Activated CD4-positive, alpha-beta T cell treated with anti-CD3 and anti-CD28 coated beads, Interleukin-2, amount 50 U/mL, for 16 hours (primary cell): ENCODE measurements at places on chromosomes 12 and 14.
A peak's percentile ranks its signal among the peaks of the same experiment; 100 is the strongest.

GRCh38 chr12:57603815-57604453 is 690 bp upstream of the DTX3 start:
- DNase-seq, result no peak

- DNase-seq, result no peak
Observed at GRCh38 chr14:104624939-104625338, 20.4 kb upstream of the TMEM179 start.

- DNase-seq, result no peak
Observed at GRCh38 chr14:54127526-54127925, 170.9 kb upstream of the BMP4 start.

- no peak for DNase-seq
Observed at GRCh38 chr12:47982311-47982710, 18.9 kb downstream of the TMEM106C start.

GRCh38 chr14:53814392-53814791 is 142.2 kb downstream of the BMP4 start:
- no peak for DNase-seq

DNA sequence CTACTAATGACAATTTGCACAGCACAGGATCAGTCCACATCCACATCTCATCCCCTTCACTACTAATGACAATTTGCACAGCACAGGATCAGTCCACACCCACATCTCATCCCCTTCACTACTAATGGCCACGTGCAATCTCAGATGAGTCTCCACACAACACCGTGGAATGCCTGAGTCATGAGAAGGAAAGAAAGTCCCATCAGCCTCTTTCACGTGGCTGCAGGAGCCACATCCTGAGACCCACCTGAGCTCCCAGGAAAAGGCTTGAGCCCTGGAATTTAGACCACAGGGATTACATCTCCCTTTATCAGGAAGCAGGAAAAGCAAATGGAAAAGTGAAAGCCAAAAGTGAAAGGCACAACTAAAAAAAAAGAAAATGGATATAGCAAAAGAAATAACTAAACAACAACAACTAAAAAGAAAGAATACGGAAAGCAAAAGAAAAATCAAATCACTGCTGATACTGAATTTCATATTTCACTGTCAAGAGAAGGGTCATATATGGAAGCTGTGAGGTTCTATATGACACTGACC is 1300.5 kb downstream of the TMEM121 start:
- no peak for DNase-seq

DNA sequence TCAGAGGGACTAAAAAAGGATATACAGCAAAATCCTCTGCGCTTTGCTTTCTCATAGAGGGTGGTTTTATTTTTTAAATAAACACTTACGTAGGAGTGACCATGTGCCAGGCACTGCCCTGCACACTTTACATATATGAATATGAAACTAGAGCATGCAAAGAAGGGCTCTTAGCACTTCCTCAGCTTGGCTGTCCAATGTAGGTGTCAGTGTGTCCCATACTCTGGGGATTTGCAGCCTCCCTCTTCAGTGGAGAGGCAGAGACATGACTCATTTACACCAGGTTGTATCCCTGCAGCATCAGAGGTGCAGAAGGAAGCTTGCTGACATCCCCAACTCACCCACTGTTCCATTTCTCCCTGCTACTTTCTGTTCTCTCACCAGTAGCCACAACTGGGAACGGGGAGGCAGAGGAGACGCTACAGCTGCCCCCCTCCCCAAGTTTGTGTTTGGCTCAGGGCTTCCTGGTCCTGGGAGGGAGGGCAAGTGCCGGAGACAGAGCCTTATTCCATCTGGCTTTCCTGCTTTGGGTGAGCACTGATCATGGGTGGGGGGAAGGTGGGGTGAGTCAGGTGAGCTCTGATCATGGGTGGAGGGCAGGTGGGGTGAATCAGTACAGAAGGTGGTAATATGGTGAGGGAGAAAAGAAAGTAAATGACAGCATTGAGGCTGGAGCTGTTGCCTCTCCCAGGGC is 4.9 kb upstream of the KRT5 start:
- no peak for DNase-seq

- DNase-seq, result peak; percentile 56
Observed at GRCh38 chr12:48296586-48297282, 54.0 kb downstream of the ZNF641 start.

DNA sequence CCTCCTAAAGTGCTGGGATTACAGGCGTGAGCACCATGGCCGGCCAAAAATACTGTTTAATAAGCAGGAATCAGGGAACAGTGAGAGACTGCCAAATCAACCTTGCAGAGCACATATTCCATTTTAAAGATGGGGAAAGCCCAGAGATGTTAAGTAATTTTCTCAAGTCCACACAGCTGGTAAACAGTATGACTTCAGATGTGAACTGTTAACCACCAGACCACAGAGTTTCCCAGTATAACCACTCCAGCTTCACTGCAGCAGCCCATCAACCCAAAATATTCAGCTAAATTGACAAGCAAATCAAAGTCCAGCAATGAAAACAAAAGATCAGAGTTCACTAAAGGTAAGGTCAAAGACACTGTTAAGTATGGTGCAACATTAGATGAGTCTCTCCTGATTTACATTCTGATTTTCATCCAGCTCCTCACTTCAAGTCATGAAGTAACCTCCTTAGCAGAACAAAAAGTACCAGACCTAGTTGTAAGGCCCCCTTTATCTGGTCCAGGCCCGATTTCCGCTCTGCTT is 82.1 kb downstream of the TRAFD1 start:
- peak; percentile 14 for DNase-seq

- DNase-seq, result no peak
Observed at GRCh38 chr14:65826946-65827345, 414.4 kb downstream of the FUT8 start.

DNA sequence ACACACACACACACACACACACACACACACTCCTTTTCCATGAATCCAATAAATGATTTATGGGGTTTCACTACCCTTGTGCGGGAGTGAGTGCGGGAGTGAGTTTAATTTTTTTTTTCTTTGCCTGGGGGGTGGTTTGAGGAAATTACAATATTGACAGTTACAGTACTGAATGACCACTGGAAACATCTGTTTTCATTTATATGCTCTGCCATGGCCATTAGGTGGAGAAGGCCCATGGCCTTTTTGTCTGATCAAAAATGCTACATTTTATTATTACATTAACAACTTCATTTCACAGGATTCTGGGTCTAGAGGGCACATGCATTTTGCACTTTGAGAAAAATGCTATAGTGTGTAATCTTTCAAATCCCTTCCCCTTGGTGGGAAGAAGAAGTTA is 5.9 kb downstream of the TBX3 start:
- no peak for DNase-seq

DNA sequence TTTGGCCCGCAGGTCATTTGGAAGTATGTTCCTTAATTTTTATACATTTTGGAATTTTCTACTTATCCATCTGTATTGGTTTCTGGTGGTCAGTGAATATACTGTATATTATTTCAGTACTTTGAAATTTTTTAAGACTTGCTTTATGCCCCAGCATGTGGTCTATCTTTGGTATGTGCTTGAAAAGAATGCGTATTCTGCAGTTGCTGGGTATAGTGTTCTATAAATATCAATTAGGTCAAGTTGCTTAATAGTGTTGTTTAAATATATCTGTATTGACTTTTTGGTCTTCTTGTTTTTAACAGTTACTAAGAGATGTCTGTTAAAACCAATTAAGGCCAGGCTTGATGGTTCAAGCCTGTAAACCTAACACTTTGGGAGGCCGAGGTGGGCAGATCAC is 21.7 kb upstream of the SIX1 start:
- DNase-seq, result no peak

DNA sequence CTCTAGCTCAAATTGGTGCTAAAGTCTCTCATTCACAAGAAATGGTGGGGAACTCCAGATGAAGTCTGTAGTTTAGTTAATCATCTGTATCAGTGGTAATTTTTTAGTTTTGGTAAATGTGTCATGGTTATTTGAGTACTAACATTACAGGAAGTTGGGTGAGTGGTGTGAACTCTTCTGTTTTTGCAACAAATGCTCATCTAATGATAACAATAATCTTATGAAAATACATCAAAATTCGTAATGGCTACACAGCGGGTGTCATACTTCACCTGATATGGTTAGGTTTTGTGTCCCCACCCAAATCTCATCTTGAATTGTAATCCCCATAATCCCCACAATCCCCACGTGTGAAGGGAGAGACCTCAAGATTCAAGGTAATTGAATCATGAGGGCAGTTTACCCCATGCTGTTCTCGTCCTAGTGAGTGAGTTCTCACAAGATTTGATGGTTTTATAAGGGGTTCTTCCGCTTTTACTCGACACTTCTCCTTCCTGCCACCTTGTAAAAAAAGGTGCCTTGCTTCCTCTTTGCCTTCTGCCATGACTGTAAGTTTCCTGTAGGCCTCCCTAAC is 209.3 kb upstream of the FOXN3 start:
- DNase-seq, result peak; percentile 21

- DNase-seq, result no peak
Observed at GRCh38 chr14:92507174-92507768, 6.3 kb upstream of the RIN3 start.

- no peak for DNase-seq
Observed at GRCh38 chr14:85587151-85587711, 57.3 kb downstream of the FLRT2 start.

DNA sequence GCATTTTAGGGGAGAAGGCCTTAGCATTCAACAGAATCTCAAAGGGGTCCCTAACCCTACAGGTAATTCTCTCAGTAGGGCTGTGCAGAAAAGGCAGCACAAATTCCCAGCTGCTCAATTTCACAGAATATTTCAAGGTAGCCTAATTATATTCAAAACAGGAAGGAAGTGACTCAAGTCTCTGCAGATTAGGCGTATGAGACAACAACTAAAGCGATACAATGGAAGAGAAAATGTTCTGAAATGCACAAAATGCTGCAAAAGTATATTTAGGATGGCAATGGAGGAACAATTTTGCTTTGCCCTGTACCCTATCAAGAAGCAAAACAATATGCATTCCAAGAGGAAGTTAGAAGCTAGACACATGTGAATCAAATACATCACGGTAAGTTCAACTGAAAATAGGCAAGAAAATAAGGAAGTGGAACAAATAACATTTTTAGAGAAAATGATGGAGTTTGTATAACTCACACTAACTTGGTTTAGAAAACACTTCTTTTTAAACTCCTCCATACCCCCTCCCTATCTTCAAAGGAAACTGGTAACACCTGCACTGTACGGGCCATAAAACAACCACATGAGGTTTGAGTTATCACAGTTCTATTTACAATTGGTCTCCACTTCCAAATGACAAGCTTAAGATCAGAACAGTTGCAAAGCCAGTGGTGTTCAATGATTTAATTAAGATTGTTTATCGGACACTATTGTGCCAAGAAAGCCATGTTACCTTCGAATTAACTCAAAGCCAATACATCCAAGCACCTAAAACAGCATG is 1.6 kb downstream of the GIT2 start:
- peak; percentile 50 for DNase-seq

DNA sequence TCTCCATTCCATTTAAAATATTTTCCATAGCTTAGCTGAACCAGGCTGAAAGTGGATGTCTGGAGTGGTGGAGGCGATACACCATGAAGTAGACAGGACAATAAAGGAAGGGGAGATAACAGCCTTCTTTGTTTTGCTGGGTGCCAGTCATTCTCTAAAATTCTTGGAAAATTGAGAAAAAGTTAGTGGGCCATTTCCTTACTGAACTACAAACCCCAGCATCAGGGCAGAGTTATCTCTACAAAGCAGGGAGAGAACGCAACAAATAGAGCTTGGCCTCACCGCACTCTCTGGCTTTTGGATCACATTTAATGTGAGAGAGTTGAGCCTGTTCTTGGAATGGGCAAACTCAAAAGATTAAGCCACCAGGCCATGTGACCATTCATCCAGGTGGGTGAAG is 41.2 kb upstream of the LRRC10 start:
- no peak for DNase-seq

DNA sequence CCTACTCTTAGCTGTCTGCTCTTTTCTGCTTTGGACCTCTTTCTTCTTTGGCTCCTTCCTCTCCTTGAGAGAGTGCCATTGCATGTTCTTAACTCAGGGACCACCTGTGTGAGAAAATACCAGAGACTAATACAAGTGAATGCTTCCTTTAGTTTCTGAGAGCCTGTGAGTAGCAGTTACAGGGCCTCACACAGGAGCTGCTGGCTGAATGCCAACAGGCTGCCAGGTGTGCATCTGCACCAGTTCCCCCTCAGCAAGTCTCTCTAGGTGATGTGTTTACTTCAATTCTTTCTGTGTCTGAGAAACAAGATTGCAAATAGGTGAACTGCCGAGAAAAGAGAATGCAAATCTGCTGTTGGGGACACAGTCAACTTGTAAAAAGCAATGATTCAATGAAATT is 108.2 kb downstream of the STXBP6 start:
- no peak for DNase-seq

GRCh38 chr14:64960762-64961276 is 11.3 kb downstream of the RAB15 start:
- no peak for DNase-seq

DNA sequence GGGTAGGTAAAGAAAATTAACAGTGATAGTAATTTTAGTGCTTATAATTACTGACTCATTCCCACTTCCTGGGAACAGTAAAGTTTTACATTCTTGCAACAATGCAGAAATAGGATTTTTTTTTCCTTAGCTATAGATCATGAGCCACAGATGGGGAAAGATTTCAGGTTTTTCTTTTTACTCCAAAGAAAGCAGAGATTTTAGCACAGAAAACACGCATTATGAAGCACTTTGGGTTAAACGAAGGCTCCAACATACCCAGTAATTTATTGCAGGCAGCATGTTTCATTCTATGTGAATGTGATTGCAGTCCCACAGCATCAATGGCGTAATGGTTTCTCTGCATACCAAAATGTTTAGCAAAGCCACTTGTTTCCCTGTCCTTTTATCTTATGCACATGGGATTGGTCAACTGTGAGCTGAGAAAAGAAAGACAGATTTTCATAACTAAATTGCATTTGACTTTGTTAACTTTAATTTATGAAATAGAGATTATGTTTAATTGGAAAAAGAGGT is 124.6 kb upstream of the E2F7 start:
- no peak for DNase-seq

- DNase-seq, result no peak
Observed at GRCh38 chr12:118332511-118332910, 40.2 kb downstream of the TAOK3 start.

DNA sequence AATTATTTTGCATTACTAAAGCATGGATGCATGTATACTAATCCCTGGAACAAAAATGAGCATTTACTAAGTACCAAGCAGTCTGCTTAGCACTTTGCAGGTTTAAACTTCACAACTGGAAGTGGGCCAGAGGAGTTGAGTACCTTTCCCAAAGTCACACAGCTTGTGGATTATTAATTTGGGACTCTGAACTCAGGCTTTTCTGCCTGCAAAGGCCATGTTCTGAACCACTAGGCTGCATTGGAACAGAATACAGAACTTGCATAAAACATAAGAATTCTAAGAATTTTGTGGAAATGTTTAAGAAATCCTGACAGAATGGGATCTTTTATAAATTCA is 132.9 kb upstream of the AMIGO2 start:
- no peak for DNase-seq
